ENCODE measurements at places on chromosomes 11 and 22. TPM values are rescaled to one million over a fixed set of nuclear protein-coding genes. Genes with fewer than 3 reads are reported as not detected.

The MPZL2 gene
- 143 TPM for total RNA-seq

The KCNK4 gene
- total RNA-seq: not detected

The DKK3 gene
- 121 TPM for total RNA-seq

The PATE1 gene
- not detected for total RNA-seq

The ROBO3 gene
- 16.8 TPM for total RNA-seq

The NECTIN1 gene
- total RNA-seq: 18.3 TPM

The FJX1 gene
- 2.9 TPM for total RNA-seq

The PKNOX2 gene
- total RNA-seq: 10.6 TPM

The ART1 gene
- total RNA-seq: 0.80 TPM

The NCR3LG1 gene
- total RNA-seq: 1.3 TPM

The SLC17A6 gene
- total RNA-seq: not detected

The OR51I1 gene
- total RNA-seq: 3.2 TPM

The NRIP3 gene
- total RNA-seq: 1.9 TPM

The EP300 gene
- 67.1 TPM for total RNA-seq

The SCGB1A1 gene
- 16.0 TPM for total RNA-seq

The OR51B4 gene
- total RNA-seq: not detected

The MOGAT2 gene
- 0.09 TPM for total RNA-seq

The RTN4RL2 gene
- 4.8 TPM for total RNA-seq

The SHANK2 gene
- total RNA-seq: 55.4 TPM

The SHISA8 gene
- total RNA-seq: 0.34 TPM

The ZBTB16 gene
- total RNA-seq: 224 TPM

The RASL10A gene
- not detected for total RNA-seq

The C22orf42 gene
- total RNA-seq: not detected

The OR5A2 gene
- not detected for total RNA-seq

The PLEKHB1 gene
- total RNA-seq: 38.8 TPM

The TALDO1 gene
- 128 TPM for total RNA-seq

The PNPLA5 gene
- not detected for total RNA-seq

The GLB1L3 gene
- total RNA-seq: 0.18 TPM

The NLRP6 gene
- total RNA-seq: 2.1 TPM

The CYP2D6 gene
- 0.94 TPM for total RNA-seq

The KCNJ1 gene
- total RNA-seq: 0.31 TPM

The SLC22A12 gene
- total RNA-seq: not detected

The PIWIL4 gene
- total RNA-seq: 5.8 TPM

The CHRM1 gene
- total RNA-seq: 1.5 TPM

The PRDX5 gene
- 306 TPM for total RNA-seq

The TRIM44 gene
- 20.5 TPM for total RNA-seq

The OR8D4 gene
- not detected for total RNA-seq

The PARVG gene
- 49.6 TPM for total RNA-seq

The SLCO2B1 gene
- 45.6 TPM for total RNA-seq

The MIOX gene
- not detected for total RNA-seq
